ENCODE measurements at places on chromosomes 2 and 18.

DNA sequence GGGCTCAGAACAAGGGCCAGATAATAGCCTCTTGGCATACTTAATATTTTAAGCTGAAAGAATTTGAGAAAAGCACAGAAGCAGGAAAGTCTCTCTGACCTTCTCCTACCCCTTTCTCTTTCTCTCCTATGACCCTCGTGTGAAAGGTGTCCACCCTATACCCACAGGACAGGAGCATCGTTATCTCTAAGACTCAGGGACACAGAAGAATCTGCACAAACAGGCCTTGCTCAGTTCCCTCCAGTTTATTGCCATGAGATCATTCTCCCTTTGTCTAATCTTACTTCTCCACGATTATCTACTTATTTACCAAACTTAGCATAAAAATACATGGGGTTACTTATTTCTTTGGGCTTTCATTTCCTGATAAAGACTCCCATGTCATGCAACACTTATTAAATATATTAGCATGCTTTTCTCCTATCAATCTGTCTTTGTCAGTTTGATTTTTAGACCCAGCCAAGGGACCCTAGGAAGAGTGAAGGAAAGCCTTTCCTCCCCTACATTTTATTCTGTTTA lies 370.7 kb downstream of the DLGAP1 start:
- DNase-seq, result no peak

GRCh38 chr2:76050196-76050595 lies 339.5 kb upstream of the GCFC2 start:
- no peak for DNase-seq

GRCh38 chr2:208608122-208608835 lies 201.7 kb downstream of the PTH2R start:
- DNase-seq, result no peak

DNA sequence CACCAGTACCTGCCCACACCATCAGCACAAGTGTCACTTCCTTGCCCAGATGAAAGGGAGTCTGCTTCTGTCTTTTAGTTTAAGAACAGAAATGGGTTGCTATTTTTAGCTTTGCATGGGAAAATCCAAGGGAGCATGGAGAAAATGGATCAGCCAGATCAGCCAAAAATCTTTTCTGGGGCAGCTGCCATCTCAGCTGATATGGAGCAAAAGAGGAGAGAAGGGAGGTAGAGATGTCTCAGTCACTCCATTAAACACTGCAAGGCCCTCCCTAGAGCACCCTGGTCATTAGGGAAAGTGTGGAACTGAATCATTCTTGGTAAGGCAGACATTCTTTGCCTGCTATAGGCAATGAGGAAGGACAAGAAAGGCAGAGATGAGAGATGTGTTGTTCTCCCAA lies 79.9 kb downstream of the CTAGE1 start:
- DNase-seq, result no peak

DNA sequence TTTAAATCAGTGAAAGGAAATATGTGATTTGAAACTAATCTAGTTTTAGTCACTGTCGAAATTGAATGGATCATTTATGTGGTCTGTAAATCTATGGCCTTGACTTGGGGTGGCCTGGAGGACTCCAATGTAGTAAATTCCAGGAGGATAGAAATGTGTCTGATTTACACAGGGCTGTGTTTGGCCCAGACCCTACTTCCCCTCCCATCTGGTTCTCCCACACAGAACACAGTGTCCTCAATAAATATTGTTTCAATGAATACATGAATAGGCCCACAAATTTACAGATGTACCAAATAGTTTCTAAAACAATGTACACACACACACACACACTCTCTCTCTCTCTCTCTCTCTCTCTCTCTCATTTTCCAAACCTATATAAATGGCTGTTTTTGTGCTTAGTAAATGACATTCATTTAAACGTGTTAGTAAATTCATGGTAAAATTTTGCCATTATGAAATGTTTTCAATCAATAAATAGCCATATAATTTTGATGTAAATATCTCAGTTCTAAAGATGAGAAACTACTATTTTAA lies 1.9 kb downstream of the CCDC68 start:
- no peak for DNase-seq

DNA sequence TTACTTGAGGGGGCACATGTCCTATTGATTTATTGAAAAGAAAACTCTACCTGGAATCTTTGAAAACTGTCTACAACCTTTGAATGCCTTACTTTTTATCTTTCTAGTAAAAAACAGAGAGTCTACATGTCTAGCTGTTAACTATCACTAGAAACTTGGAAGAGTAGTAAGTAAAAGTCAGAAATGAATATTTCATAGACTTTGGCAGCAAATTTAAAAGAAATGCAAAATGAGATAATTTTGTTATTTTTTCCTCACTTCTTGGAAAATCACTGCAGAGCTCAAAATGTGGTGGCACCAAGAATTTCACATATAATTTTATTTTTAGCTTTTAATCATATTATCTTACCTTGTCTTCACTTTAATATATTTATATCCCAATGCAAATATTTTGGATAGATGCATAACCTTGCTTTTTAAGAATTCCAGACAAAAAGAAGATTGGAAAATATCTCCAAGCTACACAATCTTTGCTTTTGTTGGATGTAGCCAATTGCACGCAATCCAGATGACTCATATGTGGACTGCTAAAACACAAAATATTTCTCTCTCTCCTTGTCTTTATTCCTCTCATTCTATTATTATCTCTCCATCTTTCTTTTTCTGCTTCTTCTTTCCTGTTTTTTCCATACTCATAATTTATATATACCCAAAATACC lies 92.2 kb upstream of the DSEL start:
- DNase-seq, result no peak

GRCh38 chr2:128876986-128877983 lies 558.6 kb upstream of the HS6ST1 start:
- no peak for DNase-seq

- DNase-seq, result no peak
These were observed 135.6 kb upstream of the CCDC195 start for GRCh38 chr2:224851811-224852210.

GRCh38 chr18:1806884-1807615 lies 764.3 kb downstream of the METTL4 start:
- DNase-seq, result no peak

DNA sequence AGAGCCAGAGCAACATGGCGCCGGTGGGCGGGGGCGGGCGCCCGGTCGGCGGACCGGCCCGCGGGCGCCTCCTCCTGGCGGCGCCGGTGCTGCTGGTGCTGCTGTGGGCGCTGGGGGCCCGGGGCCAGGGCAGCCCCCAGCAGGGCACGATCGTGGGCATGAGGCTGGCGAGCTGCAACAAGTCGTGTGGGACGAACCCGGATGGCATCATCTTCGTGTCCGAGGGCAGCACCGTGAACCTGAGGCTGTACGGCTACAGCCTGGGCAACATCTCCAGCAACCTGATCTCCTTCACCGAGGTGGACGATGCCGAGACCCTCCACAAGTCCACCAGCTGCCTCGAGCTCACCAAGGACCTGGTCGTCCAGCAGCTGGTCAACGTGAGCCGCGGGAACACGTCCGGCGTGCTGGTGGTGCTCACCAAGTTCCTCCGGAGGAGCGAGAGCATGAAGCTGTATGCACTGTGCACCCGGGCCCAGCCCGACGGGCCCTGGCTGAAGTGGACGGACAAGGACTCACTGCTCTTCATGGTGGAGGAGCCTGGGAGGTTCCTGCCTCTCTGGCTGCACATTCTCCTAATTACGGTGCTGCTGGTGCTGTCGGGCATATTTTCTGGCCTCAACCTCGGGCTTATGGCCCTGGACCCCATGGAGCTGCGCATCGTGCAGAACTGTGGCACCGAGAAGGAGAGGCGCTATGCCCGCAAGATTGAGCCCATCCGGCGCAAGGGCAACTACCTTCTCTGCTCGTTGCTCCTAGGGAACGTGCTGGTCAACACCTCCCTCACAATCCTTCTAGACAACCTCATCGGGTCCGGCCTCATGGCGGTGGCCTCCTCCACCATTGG lies 507 bp downstream of the CNNM4 start:
- no peak for DNase-seq

DNA sequence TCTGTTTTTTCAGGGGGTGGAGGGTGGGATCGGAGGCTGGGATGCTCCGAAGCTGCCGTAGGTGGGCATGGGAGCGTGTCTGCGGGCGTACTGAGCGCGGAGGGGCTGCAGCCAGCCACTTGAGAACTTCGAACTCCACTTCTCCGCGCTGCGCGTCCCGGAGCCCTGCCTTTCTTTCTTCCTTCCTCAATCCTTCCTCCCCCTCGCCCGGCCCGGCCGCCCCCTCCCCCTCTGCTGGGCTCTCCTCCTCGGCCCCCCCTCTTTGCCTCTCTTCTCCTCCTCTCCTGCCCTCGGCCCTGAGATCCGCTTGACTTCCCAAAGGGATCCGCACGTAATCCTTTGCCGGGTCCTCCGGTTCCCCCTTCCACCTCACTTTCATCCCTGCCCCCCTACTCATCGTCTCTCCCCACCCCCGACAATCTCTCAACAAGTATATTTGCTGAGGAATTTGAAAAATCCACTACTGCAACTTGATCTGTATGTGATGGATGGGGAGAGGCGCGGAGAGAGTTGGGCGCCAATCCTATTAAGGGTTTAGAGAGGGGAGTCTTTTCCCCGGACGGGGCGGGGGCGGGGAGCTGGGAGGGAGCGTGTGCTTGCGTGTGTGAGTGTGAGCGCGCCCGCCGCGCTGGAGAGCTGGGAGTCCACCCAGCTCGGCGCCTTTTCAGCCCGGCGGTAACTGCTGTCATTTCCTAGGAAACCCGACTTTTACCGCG lies 1.1 kb downstream of the GLI2 start:
- no peak for DNase-seq

GRCh38 chr2:31053929-31054782 lies 84.1 kb downstream of the GALNT14 start:
- no peak for DNase-seq

GRCh38 chr2:104976603-104977120 lies 61.2 kb upstream of the MRPS9 start:
- DNase-seq, result no peak

- DNase-seq, result no peak
These were observed 162.0 kb upstream of the RMP24 start for GRCh38 chr18:35810520-35810919.

GRCh38 chr2:61141151-61141550 lies 20.8 kb upstream of the C2orf74 start:
- DNase-seq, result no peak

DNA sequence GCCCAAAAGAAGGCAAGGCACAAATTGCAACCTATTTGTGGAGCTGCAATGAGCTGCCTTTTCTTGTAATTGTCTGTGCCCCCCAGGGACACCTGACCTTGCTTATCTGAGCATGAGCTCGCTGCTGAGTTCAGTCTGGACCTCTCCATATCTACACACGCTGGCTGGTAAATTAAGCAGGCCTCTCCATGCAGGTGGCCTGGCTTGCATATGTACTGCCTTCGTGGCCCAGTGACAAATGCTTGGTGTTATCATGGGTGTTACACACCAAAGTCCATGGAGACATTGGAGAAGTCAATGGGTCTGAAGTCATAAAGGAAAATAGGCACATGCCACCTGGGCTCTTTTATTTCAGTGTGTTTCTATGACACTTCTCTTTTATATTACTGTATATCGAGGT lies 121.2 kb downstream of the IRS1 start:
- DNase-seq, result no peak

- no peak for DNase-seq
These were observed 4.8 kb upstream of the CDC42EP3 start for GRCh38 chr2:37676274-37676673.

Measured in stimulated activated CD4-positive, alpha-beta T cell treated with anti-CD3 and anti-CD28 coated beads, Interleukin-1b, Interleukin-23, amount 100 ng/mL, for 4 hours (primary cell).